ENCODE measurements at places on chromosomes 16 and 17.

- DNase-seq = peak; percentile 5
These were observed 147.4 kb upstream of the TBX2 start for GRCh38 chr17:61251939-61252865.

- no peak for DNase-seq
These were observed 129.7 kb upstream of the GSE1 start for GRCh38 chr16:85483424-85483823.

- DNase-seq = no peak
These were observed 99.7 kb downstream of the CHD9 start for GRCh38 chr16:53154513-53154912.

DNA sequence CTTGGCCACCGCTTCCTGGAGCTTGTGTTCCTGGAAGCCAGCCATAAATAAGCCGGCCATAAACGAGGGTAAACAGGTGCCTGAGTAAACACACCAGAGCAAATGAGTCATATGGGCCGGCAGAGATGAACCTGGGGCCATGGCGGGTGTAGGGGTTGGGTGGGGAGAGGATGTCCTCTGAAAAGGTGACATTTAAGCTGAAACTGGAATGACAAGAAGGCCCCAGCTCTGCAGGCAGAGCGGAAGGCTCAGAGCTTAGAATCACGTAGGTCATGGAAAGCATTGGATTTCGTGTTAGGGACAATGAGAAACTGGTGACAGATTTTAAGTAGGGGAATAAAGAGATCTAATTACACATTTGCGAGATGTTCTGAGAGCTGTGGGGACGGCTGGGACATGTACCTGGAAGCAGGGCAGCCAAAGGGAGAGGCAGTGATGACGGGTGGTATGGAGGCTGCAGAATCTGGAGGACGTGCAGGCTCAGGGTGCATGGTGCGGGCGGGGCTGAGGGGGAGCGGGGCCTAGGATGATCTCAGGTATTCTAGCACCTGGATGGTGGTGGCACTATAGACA, 8.1 kb upstream of the DNASE1 start:
- DNase-seq = no peak

DNA sequence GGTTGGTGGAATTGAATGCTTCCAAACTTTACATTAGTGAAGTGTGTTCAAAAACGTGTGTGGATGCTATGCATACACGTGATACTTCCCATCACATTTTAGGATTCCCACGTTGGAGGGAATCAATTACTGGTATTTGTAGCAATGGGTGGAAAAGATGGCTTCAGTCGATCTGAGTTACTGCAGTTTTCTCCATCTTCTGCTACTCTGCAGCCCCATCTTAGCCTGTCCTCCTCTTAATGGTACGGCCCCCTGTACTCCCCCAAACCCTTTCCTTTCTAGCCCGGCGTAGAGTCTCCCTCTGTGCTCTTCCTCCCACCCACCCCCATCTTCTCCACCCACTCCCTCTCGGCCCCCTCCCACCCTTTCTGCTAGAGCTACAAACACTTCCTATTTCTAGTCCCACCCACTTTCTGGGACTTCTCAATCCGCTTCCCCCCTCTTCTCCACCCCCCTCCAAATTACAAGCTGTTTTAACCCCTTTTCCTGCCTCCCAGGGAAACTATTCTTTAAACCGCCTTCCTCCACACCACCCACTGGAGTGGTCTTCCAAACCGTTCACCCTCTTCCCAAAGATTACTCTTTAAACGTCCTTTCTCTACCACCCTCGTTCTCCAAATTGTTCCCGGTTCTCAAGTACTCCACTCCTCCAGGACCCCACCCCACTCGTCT, 1.1 kb downstream of the CHTF8 start:
- no peak for DNase-seq

DNA sequence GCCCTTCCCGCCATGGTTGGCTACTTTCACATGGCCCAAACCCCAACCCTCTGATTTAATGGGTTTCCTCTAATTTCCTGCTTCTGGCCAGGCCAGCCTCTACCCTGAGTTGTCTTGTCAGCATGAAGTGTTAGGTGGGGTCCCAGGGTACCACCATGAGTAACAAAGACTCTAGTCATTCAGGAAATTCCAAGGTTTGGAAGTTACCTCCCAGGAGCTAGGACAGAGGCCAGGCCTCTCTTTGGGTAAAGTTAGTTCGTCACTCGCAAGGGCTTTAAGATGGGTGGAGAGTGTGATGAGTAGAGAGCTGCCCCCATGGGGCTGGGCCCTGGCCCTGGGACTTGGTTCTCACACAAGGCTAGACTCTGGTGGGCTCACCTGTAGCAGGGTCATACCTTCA, 54.6 kb downstream of the PLD6 start:
- no peak for DNase-seq
